ENCODE measurements at places on chromosomes 12 and 14.

GRCh38 chr12:58393152-58393551 lies 451.8 kb downstream of the ATP23 start:
- no peak for DNase-seq

GRCh38 chr14:78848234-78848820 lies 678.2 kb downstream of the NRXN3 start:
- DNase-seq, result peak; percentile 1

GRCh38 chr12:120971299-120972180 lies 6.8 kb upstream of the HNF1A start:
- DNase-seq, result peak; percentile 20

DNA sequence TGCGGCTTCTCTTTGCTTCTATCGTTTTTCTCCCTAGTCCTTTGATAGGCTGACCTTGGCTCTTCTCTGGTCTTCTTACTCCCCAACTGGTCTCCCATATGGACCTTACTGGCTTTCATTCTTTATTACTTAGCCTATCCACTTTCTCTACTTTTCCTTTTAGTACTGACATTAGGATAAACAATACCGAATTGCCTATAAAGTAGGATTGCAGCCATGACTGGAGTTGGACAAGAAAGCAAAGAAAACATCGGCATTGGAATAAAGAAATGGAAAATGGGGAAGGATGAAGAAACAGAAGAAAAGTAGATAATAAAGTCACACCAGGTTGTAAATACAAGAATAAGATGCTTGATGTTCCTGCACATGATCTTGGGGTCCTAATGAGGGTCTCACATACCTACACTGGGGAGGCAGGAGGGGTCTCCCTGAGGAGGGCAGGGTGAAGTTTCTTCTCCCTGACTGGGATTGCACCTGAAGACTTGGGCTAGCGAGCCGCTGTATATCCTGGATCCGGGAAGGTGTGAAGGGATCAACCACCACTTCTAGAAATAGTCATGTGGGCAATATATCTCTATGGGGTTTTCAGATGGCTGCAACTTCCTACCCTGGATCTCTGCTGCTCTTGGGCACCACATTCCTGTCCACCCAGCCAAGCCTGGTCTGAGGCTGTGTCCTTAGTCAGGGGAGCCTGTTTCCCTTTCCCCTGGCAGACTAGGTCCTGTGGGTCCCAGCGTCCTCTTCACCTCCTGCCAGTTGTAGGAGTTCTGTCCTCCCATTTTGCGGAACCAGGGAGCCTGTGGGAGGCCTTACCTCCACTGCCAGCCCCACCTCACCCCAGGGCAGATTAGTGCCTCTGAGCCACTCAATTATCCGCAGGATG lies 13.1 kb downstream of the NKX2-1 start:
- DNase-seq, result no peak

DNA sequence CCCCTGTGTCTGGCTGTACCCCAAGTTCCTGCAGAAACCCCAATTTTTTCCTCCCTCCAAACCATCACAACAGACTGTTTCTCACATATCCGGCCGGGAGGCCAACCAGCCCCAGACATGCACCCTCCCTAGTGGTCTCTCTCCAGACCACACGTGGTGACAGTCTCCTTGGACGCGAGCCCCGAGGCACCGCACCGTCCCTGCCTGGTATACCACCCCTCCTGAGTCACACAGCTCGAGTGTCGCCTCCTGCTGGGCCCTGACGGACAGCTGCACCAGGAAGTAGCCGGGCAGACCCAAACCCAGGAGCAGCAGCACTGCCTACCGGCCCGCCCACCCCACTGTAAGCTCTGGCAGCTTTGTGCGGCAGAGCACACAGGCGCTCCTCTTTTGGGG lies 97.4 kb downstream of the RFLNA start:
- no peak for DNase-seq

GRCh38 chr14:34593740-34594375 lies 36.1 kb downstream of the SNX6 start:
- DNase-seq, result no peak

GRCh38 chr12:28602786-28603185 lies 412.5 kb downstream of the CCDC91 start:
- no peak for DNase-seq

DNA sequence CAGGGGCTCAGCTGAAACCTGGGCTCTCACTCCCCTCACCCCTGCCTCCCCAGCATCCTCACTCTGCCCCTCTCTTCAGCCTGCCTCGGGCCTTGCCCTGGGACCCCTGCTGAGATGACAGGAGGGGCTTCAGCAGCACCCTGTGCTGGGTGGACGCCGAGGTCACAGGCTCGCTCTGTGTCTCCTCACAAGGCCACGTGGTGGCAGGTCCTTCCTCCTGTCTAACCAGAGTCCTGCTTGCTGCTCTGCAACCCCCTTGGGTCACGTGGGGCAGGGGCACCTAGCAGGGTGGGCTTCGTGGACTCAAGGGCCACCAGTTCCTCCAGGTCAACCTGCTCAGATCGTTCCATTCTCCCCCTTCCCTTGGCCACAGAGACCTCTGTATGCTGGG lies 90.4 kb downstream of the TMEM121 start:
- no peak for DNase-seq
